ENCODE measurements at places on chromosomes 7 and 10. TPM values are rescaled to one million over a fixed set of nuclear protein-coding genes. Genes with fewer than 3 reads are reported as not detected.

GRCh38 chr7:95917634-95918033, 145.3 kb downstream of the DYNC1I1 start:
- DNase-seq: no peak

GRCh38 chr10:133307776-133308420, 774 bp downstream of the TUBGCP2 start:
- peak; percentile 81 for DNase-seq

UNCX gene
- not detected for total RNA-seq

GRCh38 chr10:64726466-64726865, 1205.3 kb downstream of the REEP3 start:
- peak; percentile 61 for DNase-seq

GRCh38 chr7:100545360-100546128, 6.5 kb downstream of the AGFG2 start:
- DNase-seq: peak; percentile 96

GRCh38 chr7:121101621-121102020, 113.1 kb downstream of the CPED1 start:
- DNase-seq: no peak

ADIRF gene
- 49.3 TPM for total RNA-seq

NAT16 gene
- total RNA-seq: not detected

DNA sequence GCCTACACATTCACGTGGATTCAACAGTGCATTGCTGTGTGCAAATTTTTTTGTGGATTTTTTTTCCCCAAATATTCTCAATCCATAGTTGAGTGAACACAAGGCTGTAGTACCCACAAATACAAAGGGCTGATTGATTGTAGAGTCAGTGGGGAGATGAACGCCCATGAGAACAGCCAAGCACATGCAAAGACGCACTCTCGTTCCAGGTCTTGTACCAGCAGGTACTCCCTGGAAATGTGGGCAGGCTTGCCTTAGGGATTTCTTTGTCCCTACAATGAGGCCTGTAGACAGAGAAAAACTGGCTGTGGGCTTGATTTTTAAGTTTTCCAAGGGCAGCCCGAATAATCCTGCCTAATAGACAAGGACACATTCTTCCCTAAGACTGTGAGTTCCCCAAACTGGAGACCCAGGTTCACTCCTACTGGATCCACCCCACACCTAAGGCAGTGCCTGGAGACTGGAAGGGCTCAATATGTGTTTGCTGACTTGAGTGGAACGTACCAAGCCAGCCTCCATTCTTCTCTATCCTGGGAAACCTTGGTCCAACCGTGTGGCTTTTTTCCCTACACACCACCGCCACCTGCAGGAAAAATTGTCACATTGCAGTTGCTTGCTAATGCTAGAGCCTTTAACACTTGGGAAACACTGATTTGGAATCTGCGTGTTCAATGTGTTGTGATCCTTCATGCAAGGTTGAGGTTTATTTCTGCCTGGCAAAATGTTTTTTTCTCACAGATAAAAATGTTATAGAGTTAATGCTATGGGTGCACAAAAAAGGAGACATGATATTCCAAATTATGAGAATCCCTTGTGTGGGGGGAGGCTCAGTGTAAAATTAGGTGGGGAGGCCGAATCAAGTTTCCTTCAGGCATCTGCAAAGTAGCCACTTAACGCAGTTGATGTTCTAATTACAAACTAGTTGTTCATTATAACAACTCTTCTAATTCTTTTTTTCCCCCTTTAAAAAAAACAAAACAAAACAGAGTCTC, 49.3 kb downstream of the PPP1R17 start:
- peak; percentile 48 for DNase-seq

SPAG6 gene
- 0.70 TPM for total RNA-seq
